G401 (cell line): ENCODE measurements at places on chromosomes 4 and X.

DNA sequence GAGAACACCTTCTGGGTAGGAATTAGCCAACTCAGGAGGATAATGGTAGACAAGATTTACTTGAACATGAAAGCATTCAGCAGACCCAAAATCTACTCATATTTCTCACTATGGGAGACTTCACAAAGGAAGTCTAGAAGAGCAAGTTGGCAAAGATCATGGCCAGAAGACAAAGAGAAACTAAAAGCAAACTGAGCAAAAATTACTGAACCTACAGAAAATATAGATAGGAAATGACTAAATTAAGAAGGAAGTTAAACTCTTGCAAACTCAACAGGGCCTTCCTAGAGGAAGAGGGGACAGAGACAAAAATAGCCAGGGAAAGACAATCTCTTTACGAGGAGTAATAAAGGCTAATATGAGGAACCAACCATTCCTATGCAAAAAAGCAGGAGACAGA, 18.7 kb downstream of the CORIN start:
- DNase-seq, result no peak

- peak; percentile 20 for DNase-seq
Observed at GRCh38 chr4:149031399-149031798, 589.2 kb upstream of the NR3C2 start.

DNA sequence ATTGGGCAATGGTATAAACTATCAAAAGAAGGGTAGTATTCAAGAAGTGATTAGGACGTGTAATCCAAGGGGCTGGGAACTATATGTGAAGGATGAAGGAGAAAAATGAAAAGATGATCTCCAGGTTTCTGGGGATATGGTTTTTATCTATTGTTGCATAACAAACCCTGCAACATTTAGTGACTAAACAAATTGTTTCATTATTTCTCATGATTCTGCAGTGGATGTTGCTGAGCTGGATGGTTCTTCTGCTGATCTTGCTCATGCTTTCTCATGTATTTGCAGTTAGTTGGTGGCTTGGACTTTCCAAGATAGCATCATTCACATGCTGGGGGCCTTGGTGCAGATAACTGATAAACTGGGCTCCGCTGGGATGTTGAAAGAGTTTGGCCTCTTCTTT, 29.1 kb downstream of the PHOX2B start:
- no peak for DNase-seq

DNA sequence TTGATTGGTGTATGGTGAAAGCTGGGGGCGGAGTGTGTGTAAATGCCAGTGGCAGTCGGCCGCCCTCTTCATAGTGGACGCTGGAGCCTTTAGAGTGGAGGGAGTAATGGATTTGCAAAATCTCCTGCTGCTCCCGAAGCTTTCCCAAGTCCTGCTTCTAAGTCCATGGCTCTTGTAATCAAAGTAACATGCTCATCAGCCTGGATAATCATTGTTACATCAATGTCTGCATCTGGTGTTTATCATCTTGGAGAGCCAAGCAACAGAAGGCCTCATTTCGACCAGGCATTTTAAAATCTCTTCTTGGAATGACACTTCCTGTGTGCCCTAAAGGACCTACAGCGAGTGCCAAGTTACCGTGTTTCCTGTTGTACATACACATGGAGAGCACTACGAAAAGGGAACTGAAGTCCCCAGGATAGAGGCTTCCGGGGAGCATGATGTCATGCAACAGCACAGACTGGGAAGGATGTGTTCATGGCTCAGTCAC, 32.2 kb downstream of the UNC5C start:
- DNase-seq, result peak; percentile 29

- no peak for DNase-seq
Observed at GRCh38 chr4:100430451-100430850, 87.4 kb downstream of the EMCN start.

DNA sequence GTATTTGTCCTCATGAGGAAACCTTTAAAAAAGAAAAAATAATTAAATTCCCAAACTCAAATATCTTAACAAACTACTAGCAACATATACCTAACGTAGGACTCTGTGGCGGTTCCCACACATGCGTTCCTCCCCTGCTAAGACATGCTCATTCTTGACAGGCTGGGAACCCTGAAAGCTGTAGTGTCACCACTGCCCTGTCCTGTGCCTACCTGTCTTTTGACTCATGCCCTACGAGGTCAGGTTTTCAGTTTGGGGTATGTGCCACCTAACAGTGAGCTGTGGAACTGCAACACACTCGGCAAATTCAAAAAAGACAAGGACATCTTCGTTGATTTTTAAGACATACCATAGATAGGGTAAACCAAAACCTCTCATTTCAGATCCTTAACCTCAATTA, 17.8 kb downstream of the IDS start:
- DNase-seq, result peak; percentile 17
